HFF-Myc (cell line): ENCODE measurements at places on chromosomes 3 and 15.

DNA sequence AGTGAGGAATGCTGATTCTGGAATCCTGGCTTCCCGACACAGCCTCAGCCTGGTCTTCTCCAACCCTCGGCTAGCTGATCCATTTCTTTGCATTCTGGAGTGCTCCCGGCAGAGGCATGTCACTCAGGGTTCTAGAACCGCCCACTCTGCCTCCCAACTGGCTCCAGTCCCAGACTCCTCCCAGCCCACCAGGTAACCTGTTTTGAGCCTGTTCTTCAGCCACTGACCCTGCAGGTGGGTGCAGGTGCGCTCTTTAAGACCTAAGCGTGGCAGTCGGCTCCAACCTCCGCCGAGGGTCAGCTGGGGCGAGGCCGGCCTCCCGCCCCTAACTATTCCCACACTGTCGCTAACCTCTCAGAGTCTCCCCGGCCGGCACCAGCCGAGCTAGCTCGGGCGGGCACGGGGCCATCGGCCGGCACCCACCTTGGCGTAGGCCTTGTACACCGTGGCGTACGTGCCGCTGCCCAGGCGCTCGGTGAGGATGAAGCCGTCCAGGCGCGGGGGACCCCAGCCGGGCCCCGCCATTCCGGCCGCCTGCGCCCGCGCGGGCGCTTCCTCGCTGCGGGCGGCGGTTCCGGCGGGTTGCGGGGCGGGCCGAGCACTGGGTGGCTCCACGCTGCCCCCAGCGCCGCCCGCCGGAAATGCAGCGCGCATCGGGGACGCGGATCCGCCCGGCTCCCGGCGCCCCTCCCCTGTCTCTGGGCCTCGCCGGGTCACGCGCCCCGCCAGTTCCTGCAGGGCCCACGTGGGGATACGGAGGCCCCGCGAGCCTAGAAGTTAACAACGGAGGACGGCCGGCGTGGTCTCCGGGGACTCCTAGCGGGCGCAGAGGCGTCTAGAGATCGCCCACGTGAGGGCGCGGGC is at the start of gene ULK3:
TSS of gene ULK3 (minus strand) at position 576 of the 864 bp plus-strand sequence. CDS start at position 525, 51 bp downstream.
- no peak for DNase-seq

- DNase-seq: no peak
Measured at GRCh38 chr15:61759639-61760038, 300.6 kb downstream of the VPS13C start.

DNA sequence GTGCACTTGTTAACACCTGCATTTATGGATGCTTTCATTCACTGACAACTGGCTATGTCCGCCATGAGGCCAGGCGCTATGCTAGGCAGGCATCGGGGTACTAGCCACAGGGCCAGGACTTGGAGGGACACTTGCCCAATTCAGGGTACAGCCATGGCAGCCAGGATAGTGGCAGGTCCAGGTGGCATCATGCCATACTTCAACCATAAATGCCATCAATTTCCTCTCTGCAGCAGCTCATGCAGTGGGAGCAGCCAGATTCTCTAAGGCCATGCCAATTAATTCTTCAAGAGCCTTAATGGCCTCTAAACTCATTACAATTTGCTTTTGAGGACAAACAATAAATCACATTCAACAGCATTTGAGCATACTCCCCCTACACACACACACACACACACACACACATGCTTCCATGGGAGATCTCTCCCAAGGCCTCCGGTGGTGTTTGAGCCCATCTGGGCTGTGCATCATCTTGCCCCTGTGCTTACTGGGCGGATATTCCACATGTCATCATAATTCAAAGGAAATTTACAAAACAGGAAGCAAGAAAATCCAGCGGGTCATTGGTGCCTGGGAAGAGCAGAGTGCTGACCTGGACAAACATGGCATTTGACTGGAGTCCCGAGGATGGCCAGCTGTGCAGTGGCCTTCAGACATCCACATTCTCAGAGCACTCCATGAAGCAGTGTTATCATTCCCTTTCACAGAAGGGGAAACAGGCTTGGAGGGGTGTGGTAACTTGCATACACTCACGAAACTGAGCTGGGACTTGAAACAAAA is 109.1 kb downstream of the IQSEC1 start:
- no peak for DNase-seq

DNA sequence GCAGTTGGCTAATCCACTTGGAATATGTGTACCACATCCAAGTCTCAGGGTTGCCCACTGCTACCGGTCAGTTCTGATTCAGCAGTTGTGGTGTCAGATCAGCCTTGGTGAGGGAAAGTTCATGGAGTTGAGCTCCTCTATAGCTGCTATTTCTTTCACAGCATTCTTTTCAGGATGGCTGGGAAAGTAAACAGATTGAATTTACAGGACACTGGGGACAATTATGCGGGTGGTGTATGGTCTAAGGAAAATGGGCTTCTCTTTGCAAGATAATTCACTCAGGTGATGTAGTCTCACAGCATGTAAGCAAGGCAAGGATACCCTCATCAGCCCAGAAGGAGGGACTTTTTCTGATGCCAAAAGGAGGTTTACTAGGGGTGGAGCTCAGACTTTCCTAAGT is 249.9 kb downstream of the DOCK3 start:
- no peak for DNase-seq

DNA sequence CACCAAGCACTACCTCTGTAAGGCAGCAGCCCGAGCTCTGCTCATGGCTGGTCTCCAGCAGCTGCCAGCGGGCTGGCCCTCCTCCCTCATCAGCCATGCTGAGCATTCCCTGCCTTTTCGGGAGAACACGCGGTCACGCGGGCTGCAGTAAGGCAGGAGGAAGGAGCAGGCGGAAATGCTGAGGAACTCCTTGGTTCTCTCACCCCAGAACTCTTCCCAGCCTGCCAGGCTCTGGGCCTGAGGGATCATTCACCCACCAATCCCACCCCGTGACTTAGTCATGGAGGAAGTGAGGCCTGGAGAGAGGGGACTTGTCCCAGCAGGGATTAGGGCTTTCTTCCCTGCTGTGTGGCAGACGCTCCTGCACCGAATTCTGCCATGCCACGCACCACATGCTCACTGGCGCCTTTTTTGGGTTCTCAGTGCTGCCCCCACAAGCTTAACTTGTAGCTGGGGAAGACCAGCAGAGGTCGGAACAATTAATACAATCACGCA is 42.9 kb upstream of the RPL32 start:
- DNase-seq: no peak

- DNase-seq: no peak
Measured at GRCh38 chr15:86892774-86893449, 813.2 kb downstream of the AGBL1 start.

- DNase-seq: peak; percentile 46
Measured at GRCh38 chr3:27666708-27667107, 55.4 kb downstream of the EOMES start.

GRCh38 chr3:52123106-52123725 is 31.0 kb downstream of the POC1A start:
- DNase-seq: peak; percentile 52

DNA sequence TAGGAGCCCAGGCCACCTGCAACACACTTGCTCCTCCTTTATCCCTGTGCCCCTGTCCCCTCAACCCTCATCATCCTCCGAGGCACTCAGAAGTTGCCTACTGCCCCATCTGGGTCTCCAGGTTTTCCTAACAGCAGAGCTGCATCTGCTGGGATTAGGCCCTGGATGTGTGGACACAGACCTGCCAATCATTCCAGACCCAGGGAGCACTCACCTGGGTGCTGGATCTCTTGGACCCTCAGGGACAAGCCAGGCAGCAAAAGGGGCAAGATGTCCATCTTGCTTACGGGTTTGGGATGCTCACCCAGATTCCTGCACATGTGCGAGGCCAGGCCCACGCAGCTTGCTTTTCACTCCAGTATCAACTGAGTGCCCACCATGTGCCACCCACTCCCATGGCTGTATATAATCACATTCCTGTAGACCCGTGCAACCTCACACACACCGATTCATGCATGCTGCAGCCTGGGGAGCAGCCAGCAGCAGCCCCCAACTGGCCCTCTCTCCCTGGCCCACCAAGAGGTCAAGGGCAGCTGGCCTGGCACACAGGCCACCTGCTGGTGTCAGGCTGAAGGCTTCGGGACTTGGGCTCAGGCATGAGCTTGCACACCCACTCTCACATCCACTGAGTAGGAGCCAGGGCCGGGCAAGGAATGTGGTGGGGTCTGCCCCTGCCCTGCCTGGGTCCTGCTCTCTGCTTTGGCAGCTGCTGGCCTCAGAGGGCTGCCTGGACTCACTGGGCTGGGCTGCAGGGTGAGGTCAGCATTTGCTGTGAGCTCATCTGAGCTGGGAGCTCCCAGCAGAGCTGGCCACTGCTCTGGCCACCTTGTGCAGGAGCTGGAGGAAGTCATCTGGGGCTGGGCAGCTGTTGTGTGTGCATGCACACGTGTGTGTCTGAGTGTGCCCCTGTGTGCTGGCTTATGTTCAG is 14.9 kb downstream of the PRKCD start:
- DNase-seq: no peak

DNA sequence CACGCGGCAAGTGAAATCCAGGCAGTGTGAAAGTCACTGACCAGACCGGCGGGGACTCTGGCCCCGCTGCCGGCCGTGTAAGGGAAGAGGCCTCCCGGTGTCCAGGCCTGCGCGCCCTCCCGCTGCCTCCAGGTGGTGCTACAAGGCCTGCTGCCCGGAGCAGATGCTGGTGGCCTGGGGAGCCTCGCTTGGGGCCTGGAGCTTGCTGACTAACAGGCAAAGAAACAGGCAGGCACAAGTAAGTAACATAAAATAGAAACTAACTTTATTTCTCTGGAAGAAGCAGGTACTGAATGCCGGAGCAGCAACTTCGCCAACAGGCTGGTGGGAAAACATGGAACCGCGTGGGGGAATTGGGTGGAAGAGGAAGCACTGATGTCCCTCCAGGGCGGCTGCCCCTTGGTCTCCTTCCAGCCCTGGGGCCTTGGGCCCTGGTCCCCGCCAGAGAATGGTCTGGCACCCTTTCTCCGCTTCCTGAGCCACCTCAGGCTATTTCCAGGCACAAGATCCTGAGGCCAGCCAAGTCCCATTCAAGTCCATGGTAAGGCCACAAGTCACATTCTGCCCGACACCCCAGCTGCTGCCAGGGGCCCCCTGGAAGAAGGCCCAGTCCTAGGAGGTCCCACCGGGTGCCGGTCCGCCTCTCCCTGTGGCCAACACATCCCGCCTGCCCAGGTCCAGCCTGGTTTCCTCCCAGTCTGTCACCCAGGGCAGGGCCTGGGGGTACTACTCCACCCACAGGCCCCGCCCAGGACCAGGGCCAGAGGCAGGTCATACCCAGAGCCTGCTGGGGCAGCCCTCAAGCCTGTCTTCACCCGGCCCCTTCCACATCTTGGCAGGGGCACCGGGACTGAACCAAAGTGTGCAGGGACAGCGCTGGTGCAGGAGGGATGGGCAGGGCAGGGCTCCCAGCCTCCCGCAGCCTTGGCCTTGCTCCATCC is 45.0 kb downstream of the TNK2 start:
- no peak for DNase-seq

DNA sequence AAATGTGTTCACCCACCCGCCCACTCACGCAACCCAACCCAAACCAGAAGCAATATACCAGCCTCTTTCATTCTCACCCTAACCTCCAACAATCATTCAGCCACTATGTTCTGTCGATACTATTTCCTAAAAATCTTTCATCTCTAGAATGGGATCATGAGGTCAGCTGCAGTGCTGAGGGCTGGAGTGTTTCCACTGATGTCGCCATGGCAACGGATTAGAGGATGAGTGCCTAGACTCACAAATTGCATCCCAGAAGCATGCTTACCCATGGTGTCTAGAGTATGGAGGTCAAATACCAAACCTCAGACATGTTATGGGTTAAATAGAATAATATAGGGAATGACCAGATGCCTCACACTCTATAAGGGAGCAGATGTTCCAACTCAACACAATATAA is 138.5 kb downstream of the GABRB3 start:
- no peak for DNase-seq

DNA sequence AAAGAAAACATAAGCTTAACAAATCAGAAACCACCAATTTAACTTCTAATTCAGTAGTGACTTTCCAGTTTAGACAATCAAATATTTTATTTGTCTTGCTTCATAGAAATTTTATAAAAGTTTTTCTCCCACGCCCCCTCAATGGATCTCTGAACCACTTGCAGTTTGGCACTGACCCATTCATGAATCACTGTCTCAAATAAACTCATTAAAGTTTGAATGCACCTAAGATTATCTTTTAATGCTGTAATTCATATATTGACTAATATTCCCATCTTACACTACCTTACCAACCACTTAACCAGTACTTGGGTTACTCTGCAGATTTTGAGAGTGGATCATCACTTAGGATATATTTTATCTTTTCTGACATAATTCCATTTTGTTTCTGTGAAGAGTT is 880.2 kb downstream of the OTOL1 start:
- no peak for DNase-seq

DNA sequence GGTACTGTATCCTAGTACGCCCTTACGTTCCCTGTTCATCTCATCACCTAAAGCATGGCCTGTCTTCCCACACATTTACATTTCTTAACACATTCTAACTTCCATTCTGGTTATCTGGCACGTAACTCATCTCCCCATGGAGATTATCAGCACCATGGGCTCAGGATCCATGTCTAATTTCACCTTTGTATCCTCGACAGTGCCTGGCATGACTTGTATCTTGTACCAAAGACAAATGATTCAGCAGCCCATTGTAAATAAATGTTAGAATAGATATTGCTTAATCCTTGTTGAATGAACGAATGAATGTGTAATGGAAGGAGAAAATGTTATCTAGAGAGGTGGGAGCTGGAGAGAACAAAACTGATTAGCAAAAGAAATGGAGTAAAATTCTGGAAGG is 69.7 kb upstream of the TPM1 start:
- no peak for DNase-seq

GRCh38 chr15:31500766-31501449 is 174.3 kb downstream of the KLF13 start:
- no peak for DNase-seq

DNA sequence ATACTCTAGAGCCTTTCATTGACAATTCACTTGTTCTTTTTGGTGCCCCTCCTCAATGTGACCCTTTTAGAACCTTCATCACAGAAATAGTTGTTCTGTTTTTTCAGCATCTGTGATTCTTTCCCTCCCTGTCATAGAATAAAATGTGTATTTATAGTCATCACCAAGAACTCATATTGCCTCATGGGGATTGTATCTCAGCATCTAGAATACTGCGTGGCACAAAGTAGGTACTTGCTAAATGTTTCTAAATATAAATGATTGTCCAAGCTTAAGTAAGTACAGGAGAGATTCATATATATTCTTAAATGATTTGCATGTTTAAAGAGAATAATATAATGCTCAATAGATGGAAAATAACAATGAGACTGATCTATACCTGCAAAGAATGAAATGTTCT is 190.1 kb downstream of the FNDC3B start:
- no peak for DNase-seq

- peak; percentile 5 for DNase-seq
Measured at GRCh38 chr15:78000091-78000926, 77.2 kb downstream of the TBC1D2B start.

- no peak for DNase-seq
Measured at GRCh38 chr3:136787349-136787748, 31.6 kb upstream of the SLC35G2 start.

GRCh38 chr3:33798113-33798417 is 365 bp upstream of the PDCD6IP start:
- no peak for DNase-seq

- DNase-seq: no peak
Measured at GRCh38 chr15:67194171-67195114, 60.0 kb downstream of the AAGAB start.
